ENCODE measurements at places on chromosomes 11 and 22.

DNA sequence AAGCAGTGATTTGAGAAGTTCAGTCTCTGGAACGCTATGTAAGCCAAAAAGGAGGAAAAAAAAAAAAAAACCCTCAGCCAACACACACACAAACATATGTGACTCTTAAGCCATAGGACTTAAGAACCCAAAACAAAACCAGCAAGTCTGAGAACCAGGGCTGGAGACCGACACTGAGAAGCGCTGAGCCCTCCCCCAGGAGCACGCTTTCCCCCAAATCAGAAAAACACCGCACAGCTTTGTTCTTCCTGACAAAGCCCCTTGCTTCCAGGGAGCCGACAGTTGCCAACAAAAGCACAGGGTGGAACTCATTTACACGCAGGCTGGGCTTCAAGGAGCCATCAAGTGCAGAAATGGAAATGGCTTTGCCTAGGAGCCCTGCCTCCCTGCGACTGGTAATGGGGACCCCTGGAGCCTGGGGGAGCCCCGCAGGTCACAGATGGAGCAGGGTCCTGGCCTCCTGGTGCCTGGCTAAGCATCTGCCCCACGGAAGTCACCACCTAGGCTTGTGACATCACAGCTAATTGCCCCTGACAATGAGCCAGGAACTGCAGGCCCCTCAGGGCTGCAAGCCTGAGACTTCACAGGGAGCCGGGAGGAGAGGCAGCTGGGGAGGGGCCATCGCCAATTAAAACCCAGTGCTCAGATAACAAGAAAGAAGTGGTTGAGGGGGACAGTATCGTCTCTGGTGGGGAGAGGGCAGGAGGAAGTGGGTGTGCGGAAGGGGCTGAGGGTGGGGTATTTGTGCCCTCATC lies 66.9 kb downstream of the NFAM1 start:
- DNase-seq: no peak

- DNase-seq: no peak
Measured at GRCh38 chr22:36358533-36359469, 29.0 kb downstream of the MYH9 start.

DNA sequence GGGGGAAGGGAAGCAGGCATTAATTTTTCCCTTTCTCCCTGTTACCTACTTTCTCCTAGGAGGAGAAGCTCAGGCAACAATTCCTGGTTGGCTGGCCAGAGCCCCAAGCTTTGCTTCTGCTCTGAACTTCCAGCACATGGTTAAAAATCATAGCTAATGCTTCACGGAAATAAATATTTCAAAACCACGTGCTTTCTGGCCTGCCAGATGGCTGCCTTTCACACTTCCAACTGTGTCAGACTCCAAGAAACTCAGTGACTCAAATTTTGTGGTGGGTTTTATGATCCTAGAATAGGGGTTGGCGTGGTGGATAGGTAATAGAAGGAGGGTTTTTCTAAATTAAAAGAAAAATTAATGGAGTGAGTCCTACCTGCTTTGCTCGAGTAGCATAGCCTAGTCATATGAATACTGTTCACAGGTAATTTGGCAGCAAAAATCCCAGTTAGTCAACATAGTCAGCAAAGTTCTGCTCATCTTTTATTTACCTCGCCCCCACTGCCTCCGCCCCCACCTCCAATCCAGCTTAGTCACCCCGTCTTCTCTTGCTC lies 58.6 kb downstream of the SC5D start:
- no peak for DNase-seq

DNA sequence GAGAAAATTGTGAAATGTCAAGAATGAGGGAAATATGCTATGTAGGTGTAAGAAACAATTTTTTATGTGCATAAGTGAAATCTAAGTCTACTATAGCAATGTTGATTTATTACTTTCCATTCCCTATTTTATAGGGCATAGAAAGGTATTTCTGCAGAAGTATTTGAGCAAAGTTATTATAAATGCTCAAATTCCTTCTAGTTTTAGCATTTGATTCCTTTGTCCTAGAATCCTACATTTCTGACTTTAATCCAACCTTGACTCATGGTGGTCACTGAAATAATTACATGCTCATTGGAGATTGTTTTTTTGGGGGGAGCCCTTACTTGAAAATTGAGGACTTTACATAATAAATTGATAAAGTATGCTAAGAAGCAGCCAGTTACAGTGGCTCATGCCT lies 716.6 kb upstream of the LUZP2 start:
- DNase-seq: no peak

DNA sequence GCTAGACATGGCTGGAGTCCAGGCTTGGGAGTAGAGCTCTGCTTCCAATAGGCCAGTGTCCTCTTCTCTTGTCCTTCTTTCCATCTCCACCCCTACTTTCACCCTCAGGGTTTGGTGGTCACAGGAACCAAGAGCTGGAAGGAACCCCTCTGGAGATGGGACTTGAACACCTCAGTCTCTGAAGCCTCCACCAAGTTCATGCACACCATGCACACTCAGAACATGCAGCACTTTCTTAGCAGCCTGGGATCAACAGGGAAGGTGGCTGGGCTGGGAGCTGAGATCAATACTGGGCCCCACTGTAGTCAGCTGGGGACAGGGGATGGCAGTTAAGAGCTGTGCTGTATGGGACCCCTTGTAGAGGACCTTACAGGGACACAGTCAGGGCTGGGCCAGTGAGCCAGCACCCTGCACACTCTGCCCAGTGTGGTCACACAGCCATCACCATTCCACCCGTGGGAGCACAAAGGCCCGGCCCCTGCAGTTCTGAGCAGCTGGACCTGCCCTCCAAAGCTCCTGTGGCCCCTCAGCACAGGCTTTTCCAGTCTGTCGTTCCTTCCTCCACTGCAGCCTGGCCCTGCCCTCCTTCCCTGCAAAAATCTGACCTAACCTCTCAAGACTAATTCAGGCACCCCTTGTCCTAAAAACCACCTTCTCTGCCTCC lies 47.7 kb downstream of the GAB4 start:
- DNase-seq: no peak

DNA sequence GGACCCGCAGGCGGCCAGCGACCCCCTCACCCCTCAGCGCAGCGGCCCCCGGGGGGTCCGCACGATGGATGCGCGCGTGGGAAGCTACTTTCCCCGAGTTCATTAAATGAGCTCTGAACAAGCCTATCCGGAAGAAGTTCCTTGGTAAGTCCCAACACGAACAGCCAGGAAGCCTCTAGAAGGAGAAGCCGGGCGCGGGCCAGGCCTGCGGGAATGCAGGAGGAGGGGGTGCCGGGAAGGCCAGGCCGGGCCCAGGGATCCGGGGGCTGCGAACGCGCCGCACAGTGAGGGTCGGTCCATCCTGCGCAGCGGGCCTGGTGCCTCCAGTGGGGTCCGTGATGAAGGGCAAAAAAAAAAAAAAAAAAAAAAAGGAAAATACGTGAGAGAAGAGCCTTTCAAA lies 36.9 kb downstream of the TOLLIP start:
- no peak for DNase-seq

DNA sequence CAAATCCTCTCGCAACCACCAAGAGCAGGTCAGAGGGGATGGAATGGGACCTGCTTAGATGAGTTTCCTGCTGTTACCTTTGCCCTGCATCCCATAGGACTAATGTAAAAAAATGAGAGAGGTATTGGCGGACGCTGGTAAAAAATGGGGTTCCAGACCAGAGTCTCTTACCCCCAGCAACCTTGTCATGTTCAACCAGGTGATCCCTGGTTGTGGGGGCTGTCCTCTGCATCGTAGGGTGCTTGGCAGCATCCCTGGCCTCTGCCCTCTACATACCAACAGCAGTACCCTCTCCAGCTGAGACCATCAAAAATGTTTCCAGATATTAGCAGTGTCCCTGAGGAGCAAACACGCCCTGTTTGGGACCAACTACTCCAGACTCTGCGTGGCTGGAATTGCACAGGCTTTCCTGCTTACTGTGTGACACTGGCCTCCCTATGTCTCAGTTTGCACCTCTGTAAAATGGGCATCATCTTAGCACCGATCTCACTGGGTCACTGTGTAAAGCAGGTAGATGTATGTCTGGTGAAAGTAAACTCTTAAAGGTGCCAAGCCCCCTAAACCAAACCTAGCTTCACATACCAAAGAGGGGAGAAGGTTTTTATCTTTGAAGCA lies 1.5 kb downstream of the APOL6 start:
- no peak for DNase-seq

DNA sequence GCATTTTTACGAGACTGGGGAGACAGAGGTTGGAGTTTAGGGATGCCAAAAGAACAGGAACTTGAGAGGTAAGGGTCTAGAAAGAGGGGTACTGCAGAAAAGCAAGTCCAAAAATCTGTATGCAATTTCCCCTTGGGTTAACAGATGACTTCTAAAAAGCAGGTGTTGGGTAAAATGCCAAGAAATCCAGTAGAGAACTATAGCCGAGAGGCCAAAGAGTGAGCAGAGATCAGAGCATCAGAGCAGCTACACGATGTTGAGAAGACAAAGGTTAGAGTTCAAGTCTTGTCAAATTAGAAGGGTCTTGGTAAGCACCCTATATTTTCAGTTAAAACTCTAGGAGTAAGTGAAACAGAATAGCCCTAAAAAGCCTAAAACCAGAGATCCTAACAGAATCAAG lies 145.2 kb downstream of the FCHSD2 start:
- DNase-seq: no peak

DNA sequence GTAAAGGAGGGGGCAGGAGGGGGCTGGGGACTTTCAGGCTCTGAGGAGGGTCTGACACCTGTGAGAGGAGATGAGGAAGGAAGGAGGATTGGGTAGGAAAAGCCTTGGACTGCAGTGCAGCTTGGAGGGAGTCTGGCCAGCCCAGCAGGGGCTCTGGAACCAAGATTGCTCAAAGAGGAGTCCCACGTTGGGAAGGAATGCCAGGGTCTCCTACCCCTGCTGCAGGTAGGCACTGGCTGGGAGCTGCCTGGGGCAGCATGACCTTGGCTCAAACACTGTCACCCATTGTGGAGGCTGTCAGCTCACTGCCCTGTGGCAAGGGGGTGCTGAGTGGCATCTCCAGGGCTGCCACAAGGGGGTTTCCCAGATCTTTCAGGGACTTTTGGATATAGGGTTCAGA lies 94.5 kb downstream of the RPS6KA4 start:
- no peak for DNase-seq

GRCh38 chr11:128415539-128415938 lies 171.8 kb downstream of the ETS1 start:
- DNase-seq: no peak

GRCh38 chr11:71383461-71383860 lies 64.7 kb downstream of the DHCR7 start:
- no peak for DNase-seq

DNA sequence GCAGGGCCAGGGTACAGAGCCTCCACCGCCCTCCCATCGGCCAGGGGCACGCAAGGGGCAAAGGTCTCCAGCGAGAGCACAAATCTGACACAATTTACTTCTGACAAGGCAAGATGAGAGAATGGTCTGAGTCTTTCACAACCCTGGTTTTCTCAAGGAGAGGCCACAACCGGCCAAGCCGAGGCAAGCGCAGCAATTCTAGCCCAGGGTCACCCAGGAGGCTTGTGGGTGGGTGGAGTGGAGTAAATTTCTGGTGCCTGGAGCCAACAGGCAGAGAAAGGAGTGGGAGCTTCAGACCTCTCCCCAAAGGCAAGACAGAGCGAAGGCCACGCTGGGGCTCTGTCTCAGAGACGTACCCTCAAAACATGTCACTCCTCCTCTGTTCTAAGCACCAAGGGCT lies 9.3 kb downstream of the LARGE2 start:
- no peak for DNase-seq

DNA sequence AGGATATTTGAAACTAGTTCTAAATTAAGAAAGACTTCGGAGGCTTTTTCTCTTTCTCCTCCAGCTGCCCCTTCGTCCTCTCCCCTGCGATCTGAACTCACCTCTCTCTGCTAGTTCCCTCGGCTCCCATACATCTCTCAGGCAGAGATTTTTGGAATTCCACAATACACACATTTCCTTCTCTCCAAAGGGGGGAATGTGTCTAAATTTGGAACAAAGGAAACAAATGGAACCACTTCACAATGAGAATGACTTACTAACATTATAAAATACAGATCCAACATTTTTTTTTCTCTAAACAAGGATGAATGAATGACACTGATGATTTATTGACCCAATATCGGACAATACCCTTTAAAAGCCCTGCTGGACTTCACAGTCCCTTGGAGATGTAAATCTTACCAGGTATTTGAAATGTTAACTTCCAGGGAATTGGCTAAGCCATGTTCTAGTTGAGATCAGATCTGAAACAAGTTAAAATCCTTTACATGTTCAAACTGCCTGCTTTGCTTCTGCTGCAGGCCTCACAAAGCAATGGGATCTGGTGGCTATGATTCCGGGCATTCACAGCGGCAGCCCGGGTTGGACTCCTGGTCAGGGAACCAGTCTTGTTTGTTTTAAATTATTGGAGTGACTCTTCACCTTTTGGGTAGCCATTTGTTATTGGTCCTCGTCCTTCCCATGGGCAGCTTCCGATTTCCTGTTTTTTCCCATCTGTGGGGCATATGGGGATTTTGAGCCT lies 20.5 kb upstream of the GSTP1 start:
- no peak for DNase-seq

GRCh38 chr22:37351232-37351631 lies 68.9 kb downstream of the CYTH4 start:
- no peak for DNase-seq

GRCh38 chr22:23193882-23194281 lies 13.6 kb downstream of the BCR start:
- DNase-seq: no peak

DNA sequence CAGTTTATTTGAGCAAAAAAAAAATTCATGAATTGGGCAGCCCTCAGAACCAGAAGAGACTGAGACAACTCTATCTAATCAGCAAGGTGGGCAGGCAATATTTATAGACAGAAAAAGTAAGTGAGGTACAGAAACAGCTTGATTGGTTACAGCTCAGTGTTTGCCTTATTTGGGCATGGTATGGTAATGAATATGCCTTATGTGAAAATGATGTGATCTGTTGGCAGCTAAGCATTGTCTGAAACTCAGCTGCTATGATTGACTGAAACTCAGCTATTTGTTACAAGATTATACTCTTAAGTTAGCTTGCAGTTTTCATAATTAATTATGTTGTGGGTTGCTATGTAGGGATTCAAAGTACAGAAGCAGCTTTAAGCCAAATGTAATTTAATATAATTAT lies 127.6 kb downstream of the CNTN5 start:
- DNase-seq: no peak

- no peak for DNase-seq
Measured at GRCh38 chr11:90757849-90758494, 535.1 kb upstream of the CHORDC1 start.

GRCh38 chr22:26580240-26580962 lies 9.5 kb downstream of the TPST2 start:
- no peak for DNase-seq

- no peak for DNase-seq
Measured at GRCh38 chr11:12403122-12403996, 26.0 kb downstream of the PARVA start.

DNA sequence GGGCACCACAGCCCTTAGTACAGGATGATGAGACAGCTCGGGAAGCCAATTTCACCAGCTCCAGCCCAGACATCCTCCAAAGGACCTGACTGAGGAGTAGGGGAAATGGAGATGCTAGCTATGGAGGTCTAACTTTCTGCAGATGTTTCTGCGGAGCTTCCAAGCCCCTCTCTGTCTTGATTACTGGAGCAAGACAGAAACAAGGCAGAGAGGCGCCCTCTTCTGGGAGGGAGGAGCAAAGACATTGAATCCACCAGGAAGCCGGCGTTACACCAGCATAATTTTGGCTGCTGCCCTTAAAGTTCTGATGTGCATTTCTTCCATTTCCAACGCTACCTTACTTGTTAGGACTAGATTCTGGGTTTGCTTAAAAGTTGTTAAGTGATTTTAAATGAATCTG lies 107.3 kb upstream of the HSD17B12 start:
- no peak for DNase-seq

All from mucosa of descending colon (tissue), 3 donors.